ENCODE measurements at places on chromosomes 16 and 17.

DNA sequence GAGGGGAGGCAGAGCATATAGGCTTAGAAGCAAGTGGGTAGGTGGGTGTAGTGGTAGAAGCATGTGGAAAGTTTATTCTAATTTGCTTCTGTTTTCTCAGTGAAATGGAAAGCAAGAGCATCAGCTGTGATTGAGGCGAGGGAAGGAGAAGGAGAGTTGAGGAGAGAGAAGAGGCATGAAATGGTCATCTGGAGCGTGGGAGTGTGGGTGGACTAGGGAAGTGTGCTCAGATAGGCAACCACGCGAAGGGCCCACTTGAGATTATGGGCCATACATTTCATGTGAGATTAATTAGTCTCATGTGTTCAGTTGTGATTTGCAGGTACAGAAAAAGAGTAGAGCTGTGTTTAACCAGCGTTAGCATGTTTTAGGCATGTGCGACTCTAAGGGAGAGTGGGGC, 20.8 kb upstream of the CDC6 start:
- no peak for DNase-seq

GRCh38 chr17:33056399-33057146, 64.9 kb downstream of the SPACA3 start:
- DNase-seq = no peak

DNA sequence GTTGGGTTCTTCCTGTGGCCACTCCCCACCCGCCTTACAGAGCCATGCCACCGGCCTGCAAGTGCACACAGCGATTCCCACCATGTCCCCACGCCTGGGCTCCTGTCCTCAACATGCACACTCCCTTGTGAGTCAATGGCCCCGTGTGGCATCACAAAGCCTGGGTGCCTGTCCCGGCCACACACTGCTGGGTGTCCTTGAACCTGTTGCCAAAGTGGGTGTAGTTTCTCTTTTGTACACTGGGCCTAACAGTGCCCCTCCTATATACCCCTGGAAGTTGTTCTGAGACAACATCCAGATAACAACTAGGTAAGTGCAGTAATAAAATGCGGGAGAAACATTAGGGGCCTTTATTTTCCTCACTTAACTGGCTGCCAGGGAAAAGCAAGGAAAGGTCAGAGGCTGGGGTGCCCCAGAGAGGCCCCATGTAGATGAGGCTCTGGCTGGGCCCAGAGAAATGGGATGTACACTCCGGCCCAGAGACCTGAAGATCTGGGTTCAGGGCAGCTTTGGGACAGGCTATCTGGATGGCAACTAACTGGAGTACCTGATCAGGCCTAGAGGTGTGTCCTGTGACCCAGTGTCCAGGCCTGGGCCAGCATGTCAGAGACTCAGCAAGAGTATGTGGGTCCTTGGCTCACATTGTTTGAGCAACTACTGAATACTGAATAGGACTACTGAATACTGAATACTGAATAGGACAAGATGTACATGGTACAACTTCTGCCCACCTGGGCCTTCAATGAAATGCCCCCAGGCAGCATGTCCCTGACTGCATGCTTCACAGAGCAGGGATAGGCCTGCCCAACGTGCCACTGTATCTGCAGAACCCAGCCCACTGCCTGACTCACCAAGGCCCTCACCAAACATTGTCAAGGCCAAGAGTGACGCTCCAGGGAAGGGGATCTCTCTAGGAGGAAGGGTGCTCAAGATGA, 8.3 kb downstream of the ABCC3 start:
- DNase-seq = no peak

DNA sequence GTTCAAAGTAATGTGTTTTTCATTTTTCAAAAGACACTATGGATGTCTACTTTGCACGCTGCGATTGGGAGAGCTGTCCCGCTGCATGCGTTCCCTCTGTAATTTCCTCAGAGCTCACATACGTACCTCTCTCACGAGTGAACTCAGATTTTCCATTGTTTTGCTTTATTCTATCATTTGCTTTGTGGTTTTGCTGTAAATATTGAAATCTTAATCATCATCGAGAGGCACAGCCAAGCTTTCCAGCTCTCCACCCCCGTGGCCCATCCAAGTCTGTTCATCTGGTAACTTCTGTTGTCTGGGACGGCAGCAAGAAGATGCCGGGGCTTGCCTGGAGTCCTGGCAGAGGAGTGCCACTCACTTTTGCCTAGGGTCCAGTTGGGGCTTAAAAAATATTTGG, 21.1 kb downstream of the TMC6 start:
- DNase-seq = no peak

GRCh38 chr16:75262104-75262799, 10.8 kb upstream of the BCAR1 start:
- no peak for DNase-seq
